CD4-positive, alpha-beta T cell treated with Interleukin-10 for 1 hour (primary cell): ENCODE measurements at places on chromosomes 12 and 14.

- DNase-seq, result no peak
Observed at GRCh38 chr12:110067531-110067930, 19.2 kb upstream of the C12orf76 start.

- no peak for DNase-seq
Observed at GRCh38 chr12:130878193-130879185, 6.6 kb downstream of the RAN start.

GRCh38 chr12:64903479-64904152 is 79.2 kb downstream of the TBC1D30 start:
- DNase-seq, result no peak

GRCh38 chr12:46460682-46461210 is 88.2 kb upstream of the SLC38A2 start:
- no peak for DNase-seq

DNA sequence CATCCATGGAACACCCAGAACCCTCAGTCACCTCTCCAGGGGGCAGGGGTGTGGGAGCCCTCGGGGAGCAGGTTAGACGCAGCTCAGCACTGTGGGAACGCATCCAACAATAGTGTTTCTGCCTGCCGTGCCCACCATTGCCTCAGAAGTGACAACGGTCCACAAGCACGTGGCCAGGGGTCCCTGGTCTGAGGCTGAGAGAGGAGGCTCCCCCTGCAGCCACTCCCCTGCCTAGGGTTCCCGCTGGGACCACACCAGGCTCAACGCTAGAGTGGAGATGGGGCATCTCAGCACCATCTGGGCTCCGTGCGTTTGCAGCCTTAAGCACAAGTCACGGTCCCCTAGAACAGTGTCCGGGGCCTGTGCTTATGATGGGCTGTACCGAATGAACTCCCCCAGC is 62.7 kb downstream of the TESC start:
- no peak for DNase-seq
